ENCODE measurements at places on chromosomes 4 and X.

GRCh38 chr4:25663781-25664180 is 8.1 kb downstream of the SLC34A2 start:
- no peak for DNase-seq

DNA sequence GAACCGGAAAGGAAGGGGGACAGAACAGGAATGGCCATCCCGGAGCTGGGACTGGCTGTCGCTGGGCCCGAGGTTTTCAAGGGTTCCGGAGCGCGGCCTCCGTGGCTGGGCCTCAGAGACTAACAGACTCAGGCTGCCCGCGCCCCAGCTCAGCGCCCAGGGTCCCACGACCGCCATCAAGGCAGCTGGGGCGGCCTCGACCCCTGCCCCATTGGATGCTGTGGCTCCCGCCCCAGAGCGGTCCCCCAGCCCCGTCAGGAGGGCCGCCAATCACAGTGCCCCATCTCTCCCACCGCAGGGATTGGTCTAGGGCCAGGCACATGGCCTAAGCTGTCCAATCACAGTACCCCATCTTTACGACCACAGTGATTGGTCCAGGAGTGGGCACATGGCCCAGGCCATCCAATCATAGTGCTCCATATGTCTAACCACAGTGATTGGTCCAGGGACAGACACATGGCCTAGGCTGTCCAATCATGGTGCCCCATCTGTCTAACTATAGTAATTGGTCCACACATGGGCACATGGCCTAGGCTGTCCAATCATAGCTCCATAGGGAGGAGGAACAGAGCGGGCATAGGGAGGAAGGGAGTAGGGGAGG is 105.3 kb upstream of the NKX1-1 start:
- peak; percentile 59 for DNase-seq

GRCh38 chr4:142648378-142648777 is 197.7 kb downstream of the INPP4B start:
- no peak for DNase-seq

GRCh38 chr4:182978152-182978827 is 61.1 kb upstream of the DCTD start:
- DNase-seq, result no peak

GRCh38 chrX:35890699-35891098 is 28.8 kb upstream of the CFAP47 start:
- DNase-seq, result no peak

DNA sequence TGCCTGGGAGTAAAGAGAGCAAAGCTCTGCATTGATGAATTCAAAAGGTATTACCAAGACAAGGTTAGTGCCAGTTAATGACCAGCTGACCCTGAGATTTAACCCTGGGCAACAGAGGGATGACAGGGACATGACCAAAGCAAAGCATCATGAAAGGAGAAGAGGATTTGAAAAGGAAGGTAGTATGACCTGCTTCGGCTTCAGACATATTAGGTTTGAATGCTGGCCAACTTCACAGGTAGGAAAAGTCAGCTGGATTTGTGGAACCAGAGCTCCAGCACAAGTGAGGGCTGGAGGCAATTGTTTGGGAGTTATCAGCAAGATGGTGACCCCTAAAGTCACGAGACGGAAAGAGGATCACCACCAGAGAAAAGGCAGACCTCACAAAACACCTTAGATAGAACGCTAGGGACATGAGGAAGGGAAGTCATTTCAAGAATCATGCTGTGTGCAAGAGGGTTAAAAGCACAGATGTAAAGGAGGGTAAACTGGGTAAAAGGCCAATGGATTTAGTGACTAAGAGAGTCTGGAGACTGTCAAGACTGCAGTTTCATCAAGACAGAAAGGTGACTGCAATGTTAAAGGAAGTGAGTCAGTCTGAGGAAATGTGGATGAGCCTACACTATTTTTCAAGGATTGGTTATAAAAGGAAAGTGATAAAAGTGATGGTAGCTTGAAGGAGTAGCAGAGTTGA is 45.6 kb downstream of the SH3RF1 start:
- DNase-seq, result no peak

DNA sequence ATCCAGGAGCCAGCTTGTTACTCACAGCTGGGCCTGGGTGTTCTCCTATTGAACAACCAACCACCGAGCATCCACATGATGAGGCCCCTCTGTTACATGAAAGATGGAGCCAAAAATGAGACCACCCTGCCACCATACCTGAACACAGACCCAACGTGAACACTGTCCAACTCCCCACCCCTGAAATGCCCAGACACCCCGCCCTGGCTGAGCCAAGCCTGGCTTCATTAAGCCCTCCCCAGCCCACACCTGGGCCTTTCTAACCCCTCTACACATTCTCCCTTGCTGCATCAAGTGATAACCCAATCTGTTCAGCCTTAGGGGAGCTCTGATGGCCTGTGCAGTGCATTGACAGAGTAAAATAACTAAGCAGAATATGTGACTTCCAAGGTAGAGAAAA is 80.7 kb downstream of the EVC start:
- no peak for DNase-seq

- DNase-seq, result peak; percentile 12
These were observed 964 bp upstream of the HMGB2 start for GRCh38 chr4:173334891-173335752.

DNA sequence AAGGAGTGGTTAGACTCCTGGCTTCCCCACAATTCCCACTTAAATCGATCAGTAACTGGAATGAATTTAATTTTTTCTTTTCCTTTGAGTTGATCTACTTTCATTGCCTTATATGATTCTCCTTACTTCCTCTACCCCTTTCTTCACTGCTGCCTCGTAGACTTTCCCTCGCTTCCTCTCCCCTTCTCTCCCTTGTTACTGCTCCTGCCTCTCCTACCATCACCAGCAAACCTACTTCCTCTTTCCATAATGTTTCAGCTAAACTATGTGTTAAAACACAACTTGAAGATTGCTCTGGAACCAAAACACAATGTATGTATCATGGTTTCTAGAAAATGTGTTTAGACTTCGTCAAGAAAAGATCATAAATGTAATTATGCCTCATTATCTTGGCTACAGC is 132.0 kb upstream of the TET2 start:
- DNase-seq, result no peak

- no peak for DNase-seq
These were observed 70.9 kb downstream of the PDHA2 start for GRCh38 chr4:95910749-95911148.

DNA sequence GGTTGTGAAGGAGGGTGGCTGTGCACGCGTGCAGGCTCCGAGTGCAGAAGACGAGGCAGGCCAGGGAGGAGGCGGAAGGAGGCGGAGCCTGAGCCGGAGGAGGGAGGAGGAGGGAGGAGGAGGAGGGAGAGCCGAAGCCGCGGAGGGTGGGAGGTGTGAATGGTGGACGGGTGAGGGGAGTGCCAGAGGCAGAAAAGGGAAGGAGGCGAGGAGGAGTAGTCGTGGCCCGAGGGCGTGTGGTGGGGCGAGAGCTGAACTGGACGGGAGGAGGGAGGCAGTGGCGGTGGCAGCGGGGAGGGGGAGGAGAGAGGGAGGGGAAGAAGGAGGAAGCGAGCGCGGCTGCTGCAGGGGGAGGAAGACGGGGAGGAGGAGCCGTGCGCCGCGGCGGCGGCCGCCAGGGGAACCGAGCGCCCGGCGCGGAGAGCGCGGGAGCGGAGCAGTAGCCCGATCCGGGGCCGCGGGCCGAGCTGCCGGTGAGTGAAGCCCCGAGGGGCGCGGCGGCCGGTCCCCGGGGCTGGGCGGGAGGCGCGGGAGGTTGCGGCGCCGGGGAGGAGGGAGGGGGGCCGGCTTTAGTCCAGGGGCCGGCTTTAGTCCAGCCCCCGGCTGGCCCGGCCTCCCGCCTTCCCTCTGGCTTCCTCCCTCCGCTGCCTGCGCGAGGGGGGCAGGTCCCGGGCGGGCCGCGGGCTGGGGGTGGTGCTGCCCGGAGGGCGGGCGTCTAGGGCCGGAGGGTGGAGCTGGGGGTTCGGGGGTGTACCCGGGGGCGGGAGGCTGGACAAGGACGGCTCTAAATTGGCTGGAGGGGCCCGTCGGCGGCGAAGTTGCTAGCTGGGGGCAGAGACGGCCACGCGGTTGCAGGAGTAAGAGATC is at the start of gene TMEM164:
Gene TMEM164, plus strand, starts transcription at position 815 of the 867 bp plus-strand sequence. CDS start 661 bp downstream, outside the sequence.
- peak; percentile 79 for DNase-seq

- DNase-seq, result no peak
These were observed 412.2 kb upstream of the ARX start for GRCh38 chrX:25427873-25428555.

GRCh38 chr4:168528131-168528949 is 31.5 kb downstream of the PALLD start:
- DNase-seq, result no peak

- no peak for DNase-seq
These were observed 7.4 kb upstream of the SMS start for GRCh38 chrX:21933077-21933476.

DNA sequence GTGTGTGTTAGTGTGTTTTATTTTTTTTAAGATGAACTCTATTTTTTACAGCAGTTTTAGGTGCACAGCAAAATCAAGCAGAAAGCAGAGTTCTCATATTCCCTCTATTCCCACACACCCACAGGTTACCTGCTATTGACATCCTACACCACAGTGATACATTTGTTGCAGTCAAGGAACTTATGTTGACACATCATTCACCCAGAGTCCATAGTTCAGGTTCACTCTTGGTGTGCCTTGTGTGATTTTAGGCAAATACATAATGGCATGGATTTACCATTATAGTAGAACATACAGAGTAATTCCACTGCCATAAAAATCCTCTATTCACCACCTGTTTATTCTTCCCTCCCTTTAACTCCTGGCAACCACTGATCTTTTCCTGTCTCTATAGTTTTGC is 28.7 kb downstream of the DIAPH2 start:
- DNase-seq, result no peak

DNA sequence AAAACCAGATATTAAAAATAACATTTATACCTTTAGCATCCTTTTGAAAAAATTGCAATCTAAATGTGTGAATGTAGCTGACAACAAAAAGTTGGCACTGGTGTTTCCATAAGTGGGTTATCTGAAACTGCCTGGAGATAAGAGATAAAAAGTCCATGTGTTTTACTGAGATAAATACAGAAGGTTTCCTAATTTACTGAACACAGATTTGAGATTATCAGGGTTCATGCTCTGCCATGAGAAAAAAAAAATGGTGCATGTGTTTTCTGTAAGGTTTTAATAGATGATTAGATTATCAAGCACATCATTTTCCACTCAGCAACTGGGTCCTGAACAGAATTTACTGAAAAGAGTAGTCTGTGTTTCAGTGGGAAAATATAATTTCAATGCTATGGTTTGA is 326.2 kb upstream of the SLIT2 start:
- DNase-seq, result no peak

DNA sequence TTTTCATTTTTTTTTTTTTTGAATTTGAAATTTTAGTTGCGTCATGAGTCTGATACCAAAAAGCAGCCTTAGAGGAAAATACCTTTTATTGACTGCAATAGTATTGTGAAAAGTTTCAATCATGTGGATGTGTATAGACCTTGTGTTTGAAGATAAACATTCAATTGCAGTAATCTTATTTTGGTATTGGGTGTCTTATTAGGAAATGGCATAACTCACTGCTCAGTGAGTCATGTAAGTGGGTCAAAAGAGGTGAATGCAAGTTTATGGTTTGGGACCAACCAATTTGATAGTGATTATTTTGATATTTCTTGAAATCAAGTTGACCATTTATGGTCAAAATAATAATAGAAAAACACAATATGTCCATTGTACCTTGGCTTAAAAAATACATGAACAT is 627.8 kb upstream of the SLIT2 start:
- no peak for DNase-seq

DNA sequence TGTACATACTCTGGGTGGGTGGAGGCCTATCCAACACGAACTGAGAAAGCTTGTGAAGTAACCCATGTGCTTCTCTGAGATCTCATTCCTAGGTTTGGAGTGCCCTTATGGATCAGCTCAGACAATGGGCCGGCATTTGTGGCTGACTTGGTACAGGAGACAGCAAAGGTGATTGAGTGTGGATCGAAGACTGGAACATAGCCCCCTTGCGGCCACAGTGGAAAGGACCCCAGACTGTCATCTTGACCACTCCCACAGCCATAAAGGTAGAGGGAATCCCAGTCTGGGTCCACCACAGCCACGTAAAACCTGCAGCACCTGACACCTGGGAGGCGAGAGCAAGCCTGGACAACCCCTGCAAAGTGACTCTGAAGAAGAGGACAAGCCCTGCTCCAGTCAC is 598.0 kb upstream of the AADAT start:
- no peak for DNase-seq

DNA sequence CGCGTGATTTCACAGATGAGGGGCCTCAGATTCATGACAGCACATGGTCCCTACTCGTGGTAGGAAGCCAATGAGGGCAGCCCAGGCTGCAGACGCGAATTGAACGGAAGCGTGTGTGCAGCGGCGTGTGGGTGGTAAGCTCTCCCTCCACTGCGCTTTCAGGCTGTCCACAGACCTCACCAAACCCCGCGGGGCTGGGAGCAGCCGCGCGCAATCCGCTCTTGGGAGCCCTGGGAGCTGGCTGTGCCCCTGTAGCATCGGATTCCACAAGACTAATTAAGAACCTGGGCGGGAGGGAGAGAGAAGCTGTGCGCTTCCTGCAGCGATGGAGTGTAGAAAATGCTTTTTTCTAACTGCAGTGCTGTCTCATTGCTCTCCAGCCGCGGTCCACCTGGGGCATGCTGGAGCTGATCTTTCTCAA is 134.9 kb downstream of the STOX2 start:
- no peak for DNase-seq

- no peak for DNase-seq
These were observed 77.8 kb upstream of the PRDX4 start for GRCh38 chrX:23589496-23589895.

GRCh38 chr4:77031544-77031943 is 44.2 kb downstream of the CCNI start:
- DNase-seq, result no peak

DNA sequence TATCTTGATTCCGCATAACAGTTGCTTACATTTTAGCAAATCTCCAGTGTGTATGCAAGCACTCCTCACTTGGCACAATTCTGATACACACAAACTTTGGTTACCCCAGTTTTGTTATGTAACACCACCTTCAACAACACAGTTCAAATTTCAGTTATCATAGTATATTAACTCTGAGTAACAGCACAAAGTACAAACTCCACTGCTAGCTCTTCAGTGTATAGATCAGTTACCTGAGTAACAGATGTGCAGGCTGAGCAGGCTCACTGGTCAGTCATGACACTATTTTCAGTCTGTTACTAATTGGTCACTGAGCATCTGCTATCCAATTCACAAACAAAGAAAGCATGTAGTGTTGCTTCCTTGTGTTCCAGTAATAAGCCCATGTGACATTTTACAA is 55.4 kb downstream of the PKD2 start:
- no peak for DNase-seq

DNA sequence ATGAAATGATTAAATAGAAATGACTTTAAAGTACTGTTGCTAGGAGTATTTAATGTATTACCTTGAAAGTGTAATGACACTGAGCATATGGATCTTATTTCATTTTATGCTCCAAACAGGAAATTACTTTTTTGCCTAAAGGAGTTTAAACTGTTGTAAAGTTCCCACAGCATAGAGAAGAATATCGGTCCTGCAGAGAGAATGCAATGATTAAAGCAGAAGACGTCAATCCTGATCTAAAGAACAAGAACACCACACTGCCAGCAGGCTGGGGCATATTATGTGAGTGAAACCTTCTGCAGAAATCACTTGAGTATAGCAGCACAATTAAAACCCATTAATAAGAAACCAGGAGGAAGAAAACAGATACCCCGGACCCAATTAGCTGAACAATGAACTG is 72.8 kb upstream of the CAMK2D start:
- no peak for DNase-seq

Data from activated naive CD4-positive, alpha-beta T cell treated with anti-CD3 and anti-CD28 coated beads, Interleukin-2, amount 50 U/mL, for 16 hours (primary cell).